ENCODE measurements at places on chromosomes 5 and 9. TPM values are rescaled to one million over a fixed set of nuclear protein-coding genes. Genes with fewer than 3 reads are reported as not detected.
A peak's percentile ranks its signal among the peaks of the same experiment; 100 is the strongest.

FST gene
- 16.9 TPM for total RNA-seq

GNPDA1 gene
- total RNA-seq = 8.8 TPM

GRCh38 chr5:160629003-160629402 is 207.3 kb downstream of the PTTG1 start:
- DNase-seq = no peak

DNA sequence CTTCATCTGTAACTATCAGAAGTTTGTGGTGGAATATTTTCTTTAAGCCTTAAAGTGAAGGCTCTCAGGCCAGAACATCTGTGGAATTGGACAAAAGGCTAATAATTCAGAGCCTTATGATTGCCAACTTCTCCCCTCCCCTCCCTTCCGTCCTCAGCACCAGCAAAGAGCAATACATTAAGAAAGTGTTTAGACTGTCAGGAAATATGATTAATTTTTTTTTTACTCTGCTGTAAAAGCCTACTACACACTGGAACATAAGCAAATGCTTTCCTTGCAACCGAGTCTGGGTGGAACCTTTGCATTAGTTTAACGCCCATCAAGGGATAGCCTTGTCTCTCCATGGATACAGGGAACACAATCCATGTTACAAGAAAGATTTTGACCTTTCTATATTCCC is 110.3 kb upstream of the TARS1 start:
- DNase-seq = no peak

LCNL1 gene
- total RNA-seq = not detected

PAEP gene
- total RNA-seq = not detected

DNA sequence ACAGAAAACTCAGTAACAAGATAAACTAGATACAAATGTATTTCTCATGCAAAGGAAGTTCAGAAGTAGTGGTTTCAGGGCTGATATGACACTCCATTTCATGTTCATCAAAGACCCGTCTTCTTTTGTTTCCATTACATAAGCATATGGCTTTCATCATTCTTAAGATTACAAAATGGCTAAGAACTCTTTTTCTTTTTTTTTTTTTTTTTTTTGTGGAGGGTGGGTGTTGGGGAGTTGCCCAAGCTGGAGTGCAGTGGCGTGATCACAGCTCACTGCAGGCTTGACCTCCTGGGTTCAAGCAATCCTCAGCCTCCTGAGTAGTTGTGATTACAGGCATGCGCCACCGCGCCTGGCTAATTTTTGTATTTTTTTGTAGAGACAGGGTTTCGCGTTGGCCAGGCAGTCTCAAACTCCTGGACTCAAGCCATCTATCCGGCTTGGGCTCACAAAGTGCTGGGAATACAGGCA is 22.0 kb upstream of the PTBP3 start:
- DNase-seq = no peak

- no peak for DNase-seq
Observed at GRCh38 chr5:132663771-132664695, 6.1 kb downstream of the IL13 start.

SLC46A2 gene
- not detected for total RNA-seq

PTGR1 gene
- 526 TPM for total RNA-seq

- no peak for DNase-seq
Observed at GRCh38 chr9:108780942-108781734, 74.6 kb downstream of the ACTL7B start.

- DNase-seq = no peak
Observed at GRCh38 chr9:36985061-36985768, 48.9 kb downstream of the PAX5 start.

GRCh38 chr9:109730228-109730627 is 49.8 kb upstream of the PALM2AKAP2 start:
- DNase-seq = peak; percentile 52

GRCh38 chr5:132778129-132778528 is 1.1 kb upstream of the SEPTIN8 start:
- DNase-seq = no peak

GRCh38 chr9:35051069-35051967 is 21.1 kb downstream of the VCP start:
- DNase-seq = no peak

GRCh38 chr5:10324518-10325370 is 17.0 kb upstream of the CMBL start:
- DNase-seq = peak; percentile 10

OGN gene
- total RNA-seq = not detected

DNA sequence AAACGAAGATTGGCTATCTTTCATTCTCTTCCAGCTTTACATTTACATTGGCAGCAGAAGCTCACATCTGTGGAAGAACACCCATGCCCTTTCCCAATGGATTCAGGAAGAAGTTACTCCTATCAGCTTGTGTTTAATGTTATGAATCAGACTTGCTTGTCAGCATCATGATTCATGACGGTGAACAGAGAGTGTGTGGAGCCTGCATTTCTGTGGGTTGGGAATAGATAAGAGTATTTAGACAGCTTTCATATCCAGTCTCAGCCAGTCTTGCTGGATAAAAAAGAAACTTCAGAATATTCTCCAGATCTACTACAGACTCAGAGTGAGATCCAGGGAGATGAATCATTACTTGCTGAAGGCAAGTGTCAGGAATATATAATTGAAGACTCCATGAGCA is 812.9 kb upstream of the ZNF608 start:
- no peak for DNase-seq

DNA sequence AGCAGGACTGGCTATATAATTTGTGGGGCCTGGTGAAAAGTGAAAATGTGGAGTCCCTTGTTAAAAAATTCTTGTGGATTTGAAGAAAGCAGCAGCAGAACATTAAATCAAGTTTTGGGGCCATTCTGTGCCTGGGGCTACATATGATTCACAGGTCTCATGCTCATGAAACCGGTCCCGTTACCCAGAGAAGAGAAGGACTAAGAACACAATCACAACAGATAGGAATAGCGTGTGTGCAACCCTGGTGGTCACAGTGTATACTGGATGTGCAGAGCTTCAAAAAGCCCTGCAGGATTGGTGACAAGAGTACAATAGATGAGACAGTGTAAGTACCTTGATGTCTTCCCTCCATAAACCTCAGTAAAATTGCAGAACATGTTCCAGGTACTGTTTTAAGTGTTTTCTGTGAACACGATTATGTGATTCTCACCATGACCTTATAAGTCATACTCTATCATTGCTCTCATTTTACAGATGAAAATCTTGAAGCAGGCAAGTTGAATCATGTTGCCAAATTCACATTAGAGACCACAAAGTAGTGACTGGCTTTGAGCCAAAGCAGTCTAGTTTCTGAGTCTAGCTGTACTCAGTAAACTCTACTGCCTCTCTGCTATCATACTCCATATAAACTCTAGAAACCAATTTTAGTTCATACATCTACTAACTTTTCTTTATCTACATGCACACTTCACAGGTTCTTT is 636.5 kb downstream of the TAF11L14 start:
- no peak for DNase-seq

- DNase-seq = peak; percentile 53
Observed at GRCh38 chr5:113606298-113607134, 93.0 kb downstream of the YTHDC2 start.

DNA sequence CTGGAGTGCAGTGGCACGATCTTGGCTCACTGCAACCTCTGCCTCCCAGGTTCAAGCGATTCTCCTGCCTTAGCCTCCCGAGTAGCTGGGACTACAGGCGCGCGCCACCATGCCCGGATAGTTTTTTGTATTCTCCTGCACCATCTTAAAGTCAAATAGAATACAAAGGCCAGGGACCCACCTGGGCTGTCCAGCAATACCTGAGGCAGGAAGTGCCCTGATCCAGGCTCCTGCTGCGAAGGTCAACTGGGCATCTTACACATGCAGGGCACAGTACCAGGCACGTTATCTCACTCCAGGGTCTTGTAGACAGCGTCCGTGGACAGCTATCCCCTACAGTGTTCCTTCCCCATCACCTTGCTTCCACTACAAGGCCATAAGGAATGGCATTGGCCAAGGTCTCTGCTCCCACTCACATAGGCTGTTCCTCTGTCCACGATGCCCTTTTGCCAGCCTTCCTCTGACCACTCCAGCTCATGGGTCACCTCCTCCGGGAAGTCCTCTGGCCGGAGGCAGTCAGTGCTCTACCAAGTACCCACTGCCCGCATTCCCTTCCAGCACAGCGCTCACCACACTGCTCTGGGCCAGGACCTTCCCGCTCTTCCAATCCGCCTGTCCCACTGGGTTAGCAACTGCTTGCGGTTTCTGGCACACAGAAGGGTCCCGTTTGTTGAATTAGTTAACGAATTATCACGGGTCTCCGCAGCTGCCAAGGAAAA is 978 bp downstream of the P4HA2 start:
- no peak for DNase-seq

ZDHHC11B gene
- 6.1 TPM for total RNA-seq

DNA sequence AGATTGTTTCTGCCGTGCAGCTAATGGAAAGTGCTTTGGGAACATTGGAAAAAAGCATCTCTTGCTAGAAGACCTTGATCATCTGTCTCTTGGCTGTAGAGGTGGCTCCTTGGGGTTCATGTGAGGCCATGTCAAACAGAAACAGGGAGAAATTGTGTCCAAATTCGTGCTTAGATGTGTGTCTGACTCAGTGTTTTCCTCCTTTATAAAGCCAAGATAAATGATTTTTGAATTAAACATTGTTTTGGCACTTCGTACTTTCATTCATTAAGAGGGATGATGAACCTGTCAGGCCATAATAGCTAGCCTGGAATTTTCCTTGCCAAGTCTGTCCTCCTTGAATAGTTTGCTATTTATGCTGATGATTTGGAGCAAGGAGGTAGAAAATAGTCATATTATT is 143.8 kb downstream of the FBXL7 start:
- no peak for DNase-seq

PCDHGA11 gene
- 0.68 TPM for total RNA-seq

GRCh38 chr5:103333376-103333775 is 74.8 kb downstream of the MACIR start:
- DNase-seq = no peak

GRCh38 chr9:131480258-131480657 is 22.5 kb upstream of the POMT1 start:
- DNase-seq = no peak

DNA sequence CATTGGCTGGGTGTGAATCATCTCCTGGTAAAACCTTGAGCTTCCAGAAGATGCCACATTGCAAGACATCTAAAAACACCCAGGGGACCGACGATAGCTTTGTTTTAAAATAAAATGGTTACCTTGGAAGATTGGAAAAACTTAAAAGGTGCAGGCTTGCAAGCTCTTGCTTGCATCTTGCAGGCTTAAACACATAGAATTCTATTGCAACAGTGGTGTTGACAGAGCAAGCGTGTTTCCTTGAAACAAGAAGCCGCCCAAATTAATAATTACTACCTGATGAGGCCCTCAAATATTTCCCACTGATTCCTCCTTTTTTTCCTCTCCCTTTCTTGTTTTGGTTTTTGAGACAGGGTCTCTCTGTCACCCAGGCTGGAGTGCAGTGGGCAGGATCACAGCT is 137.1 kb upstream of the BASP1 start:
- no peak for DNase-seq

GRCh38 chr5:39224196-39224761 is 4.9 kb upstream of the FYB1 start:
- no peak for DNase-seq

FSTL4 gene
- not detected for total RNA-seq

- no peak for DNase-seq
Observed at GRCh38 chr9:87593359-87593980, 95.8 kb downstream of the DAPK1 start.

GRCh38 chr5:10719965-10720364 is 41.1 kb downstream of the DAP start:
- DNase-seq = no peak

HTR1A gene
- not detected for total RNA-seq

RLN2 gene
- total RNA-seq = not detected

NOXA1 gene
- 6.0 TPM for total RNA-seq

ANGPTL2 gene
- 2.8 TPM for total RNA-seq

DNA sequence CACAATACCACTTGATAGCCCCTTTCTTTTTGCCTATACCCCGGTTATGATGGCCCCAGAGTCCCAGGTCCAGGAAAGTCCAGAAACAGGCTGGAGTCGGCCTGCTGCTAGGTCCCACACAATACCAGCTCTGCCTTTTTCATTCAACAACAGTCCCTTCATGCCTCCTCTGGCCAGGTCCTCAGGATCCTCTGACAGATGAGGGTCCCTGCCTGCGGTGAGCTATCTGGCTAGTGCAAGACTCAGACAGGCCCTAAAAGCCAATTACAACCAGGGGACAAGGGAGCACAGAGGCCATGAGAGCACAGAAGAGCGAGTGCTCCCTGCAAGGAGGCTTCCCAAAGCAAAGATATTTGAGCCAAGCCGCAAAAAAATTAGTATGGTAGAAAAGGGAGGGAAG is 84.8 kb upstream of the ZBTB43 start:
- no peak for DNase-seq

- peak; percentile 73 for DNase-seq
Observed at GRCh38 chr5:79236970-79237739, 1.2 kb downstream of the JMY start.

SLC6A7 gene
- not detected for total RNA-seq

GRCh38 chr5:126676195-126676624 is 75.5 kb downstream of the PHAX start:
- DNase-seq = peak; percentile 62

OMD gene
- total RNA-seq = 0.13 TPM

- no peak for DNase-seq
Observed at GRCh38 chr5:25448646-25449045, 803.9 kb upstream of the CDH10 start.

LHX3 gene
- total RNA-seq = not detected

GRCh38 chr5:155307229-155307628 is 293.7 kb downstream of the KIF4B start:
- DNase-seq = no peak

MORN5 gene
- not detected for total RNA-seq

DNA sequence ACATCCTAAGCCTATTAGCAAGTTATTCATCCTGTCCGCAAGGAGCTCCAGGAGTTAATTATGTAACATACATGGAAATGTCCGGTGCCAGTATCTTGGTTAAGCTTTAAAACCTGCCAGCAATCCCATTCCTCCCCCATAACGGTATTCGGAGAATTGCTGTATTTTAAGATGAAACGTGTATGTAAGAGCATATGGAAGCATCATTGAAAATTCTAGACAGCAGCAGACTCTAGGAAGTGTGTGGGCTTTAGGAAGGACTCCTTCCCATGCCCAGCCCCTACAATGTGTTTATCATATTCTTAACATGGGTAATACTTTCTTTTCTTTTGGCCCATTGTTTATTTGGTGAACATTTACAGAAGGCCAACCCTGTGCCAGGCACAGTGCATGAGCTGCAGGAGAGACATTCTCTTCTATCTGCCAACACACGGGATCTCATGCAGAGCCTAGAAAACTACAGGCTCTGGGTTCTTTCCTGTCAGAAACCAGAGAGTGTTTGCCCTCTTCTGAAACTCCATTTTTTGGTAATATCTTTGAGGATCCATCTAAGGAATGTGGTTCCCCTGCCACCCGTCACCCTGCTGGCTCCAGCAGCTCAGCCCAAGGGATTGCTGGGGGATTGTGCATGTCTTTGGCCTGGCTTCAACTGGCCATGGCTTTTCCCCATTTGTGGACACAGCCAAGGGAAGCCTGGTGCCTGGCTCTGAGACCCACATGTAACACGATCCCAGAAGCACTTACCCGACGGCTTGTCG is 15.1 kb downstream of the ANGPTL2 start:
- DNase-seq = no peak

DNA sequence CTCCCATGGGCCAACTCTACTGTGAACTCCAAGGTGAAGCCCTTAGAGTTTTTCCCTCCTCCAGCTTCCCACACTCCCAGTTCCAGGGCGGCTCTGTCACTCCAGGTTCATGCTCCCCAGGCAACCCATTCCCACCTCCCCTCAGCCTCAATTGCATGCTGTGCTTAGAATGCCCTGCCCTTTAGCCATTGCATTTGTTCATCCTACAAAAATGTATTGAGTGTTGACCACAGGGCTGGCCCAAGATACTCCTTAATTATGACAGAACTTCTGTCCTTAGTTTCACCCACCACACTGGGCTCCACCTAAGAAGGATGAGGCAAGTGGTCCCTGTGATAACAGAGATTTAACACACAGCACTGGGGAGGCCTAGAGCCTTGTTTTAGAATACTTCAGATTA is 236.1 kb downstream of the ADAMTSL1 start:
- DNase-seq = no peak

All from left lobe of liver (tissue), 2 donors.